ENCODE measurements at places on chromosomes 7 and 10.

DNA sequence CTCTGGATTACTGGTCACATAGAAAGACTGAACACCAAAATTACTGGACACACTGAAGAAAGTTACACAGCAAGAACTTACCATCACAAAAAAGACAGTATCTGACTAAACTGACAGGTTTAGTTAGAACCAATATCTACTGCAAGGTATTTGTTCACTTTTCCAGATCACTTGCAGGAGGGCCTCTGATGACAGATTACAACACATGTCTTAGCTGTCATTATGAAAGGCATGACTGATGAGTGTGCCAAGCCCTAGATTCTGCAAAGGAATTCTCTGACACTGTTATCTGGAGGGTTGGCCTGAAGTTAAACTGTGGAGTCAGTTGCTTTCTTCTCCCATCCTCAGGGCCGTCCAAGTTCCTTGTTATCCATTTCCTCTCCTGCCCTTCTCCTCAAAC, 242.7 kb downstream of the KIF20B start:
- DNase-seq = no peak

GRCh38 chr7:142420554-142421362, 162.9 kb upstream of the PRSS58 start:
- DNase-seq = no peak

DNA sequence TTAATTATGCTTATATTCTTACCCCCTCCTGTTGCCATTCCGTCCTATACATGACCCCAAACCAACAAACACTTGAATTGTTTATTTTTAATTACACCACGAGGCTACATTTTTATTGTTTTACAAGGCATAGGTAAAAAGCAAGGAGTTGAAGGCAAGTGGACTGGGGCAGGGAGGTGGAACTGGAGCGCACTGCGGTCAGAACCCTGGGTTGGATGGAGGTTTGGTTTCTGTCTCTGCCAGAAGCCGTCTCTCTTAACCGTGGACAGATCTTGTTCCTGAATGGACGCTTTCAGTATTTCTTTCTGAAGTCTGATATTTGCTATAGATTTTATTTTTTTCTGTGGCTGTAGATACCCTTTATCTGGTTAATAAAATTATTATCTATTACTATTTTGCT, 19.9 kb upstream of the IGFBP3 start:
- no peak for DNase-seq

- DNase-seq = no peak
Measured at GRCh38 chr10:22620140-22620857, 94.1 kb downstream of the PIP4K2A start.

- DNase-seq = no peak
Measured at GRCh38 chr10:116917481-116917880, 68.2 kb downstream of the ENO4 start.

DNA sequence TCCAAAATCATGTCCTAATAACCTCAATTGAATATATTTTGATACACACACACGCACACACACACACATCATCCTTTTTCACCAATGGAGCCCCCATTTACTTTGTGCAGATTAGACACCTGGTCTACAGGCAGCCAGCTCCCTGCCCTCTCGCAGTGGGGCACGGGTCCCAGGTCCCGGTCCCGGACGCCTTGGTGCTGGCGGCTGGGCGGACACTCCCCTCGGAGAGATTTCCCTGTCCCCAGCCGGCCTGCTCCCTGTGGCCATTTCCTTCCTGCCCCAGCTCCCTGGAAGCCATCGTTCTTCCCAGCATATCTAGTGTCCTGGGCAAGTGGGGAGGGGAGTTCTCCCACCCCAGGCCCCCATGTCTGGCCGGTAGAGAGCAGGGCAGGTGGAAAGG, 14.6 kb downstream of the DPY19L1 start:
- DNase-seq = no peak

GRCh38 chr10:125208854-125209565, 48.6 kb upstream of the CTBP2 start:
- no peak for DNase-seq
